ENCODE measurements at places on chromosomes 11 and 22.
A peak's percentile ranks its signal among the peaks of the same experiment; 100 is the strongest.

- DNase-seq = no peak
Measured at GRCh38 chr22:44425694-44426045, 72.4 kb downstream of the RTL6 start.

- no peak for DNase-seq
Measured at GRCh38 chr11:64654958-64655541, 64.0 kb downstream of the SLC22A12 start.

DNA sequence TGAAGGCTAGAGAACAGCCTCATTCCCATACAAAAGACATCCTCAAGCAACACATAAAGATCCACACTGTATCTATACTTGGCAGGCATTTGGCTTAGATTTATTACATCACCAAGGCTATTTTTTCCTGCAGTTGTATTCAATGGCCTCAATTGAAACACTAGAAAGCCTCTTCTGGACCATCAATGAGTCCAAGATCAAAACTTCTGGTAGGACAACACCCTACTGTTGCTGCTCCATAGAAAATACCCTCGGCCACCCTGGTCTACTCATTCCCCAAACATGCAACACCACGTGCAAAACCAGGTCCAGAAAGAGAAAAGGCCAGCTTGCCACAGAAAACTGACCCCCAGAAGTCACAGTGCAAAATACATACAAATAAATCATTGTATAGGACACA lies 56.9 kb upstream of the CADM1 start:
- no peak for DNase-seq

- no peak for DNase-seq
Measured at GRCh38 chr11:118139578-118139977, 13.0 kb downstream of the SCN4B start.

DNA sequence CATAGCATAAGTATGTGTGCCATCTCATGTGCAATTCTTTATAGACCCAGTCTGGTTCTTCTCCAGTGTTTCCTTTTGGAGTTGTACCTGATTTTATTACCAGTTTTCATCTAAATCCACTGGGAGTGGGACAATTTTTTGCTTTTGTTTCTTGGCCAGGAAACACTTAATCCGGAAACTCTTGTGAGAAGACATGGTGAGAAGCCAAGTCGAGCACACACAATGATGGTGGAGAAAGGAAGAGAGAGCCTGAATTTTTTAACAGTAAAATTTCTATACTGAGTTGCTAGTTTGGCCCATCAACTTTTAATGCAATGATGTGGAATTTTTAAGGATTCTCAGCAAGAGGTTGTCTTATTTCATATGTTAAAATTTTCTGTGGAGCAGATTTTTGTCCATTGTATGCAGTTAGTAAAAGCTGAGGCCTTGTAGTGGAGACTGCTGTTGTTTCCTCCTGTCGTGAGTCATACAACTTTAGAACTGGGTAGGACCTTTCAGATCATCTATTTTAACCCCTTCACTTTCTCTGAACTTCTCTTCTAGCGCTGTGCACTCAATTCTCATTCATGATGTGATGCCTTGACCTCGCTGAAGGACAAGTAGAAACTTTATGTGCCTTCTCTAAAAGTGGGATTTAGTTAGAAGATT lies 17.1 kb downstream of the FAR1 start:
- no peak for DNase-seq

GRCh38 chr22:39685336-39686177 lies 115.0 kb downstream of the CACNA1I start:
- no peak for DNase-seq

- no peak for DNase-seq
Measured at GRCh38 chr11:25742800-25743199, 589.1 kb upstream of the ANO3 start.

DNA sequence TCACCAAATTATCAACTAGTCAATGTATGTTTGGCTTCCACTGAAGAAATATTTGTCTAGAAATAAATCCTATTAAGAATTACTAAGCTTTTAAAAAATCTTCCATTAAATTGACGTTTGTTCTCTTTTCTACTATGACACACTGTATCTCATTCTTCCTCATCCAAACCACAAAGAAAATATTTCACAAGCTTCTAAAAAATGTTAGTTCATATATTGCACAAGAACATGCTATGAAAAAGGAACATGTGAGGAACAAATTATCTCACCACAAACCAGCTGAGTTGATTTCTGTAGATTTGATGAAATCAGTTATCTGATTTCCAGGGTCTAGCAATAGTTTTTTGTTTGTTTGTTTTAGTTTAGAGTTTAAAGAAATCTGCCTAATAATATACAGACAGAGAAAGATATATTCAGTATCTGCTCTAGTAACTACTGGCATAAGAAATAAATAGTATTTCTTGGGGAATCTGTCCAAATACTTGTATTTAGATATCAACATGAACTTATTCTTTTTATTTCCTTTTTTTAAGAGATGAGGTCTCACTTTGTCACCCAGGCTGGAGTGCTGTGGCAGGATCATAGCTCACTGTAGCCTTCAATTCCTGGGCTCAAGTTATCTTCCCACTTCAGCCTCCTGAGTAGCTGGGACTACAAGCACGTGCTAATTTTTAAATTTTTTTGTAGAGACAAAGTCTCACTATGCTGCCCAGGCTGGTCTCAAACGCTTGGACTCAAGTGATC lies 161.7 kb downstream of the ATG16L2 start:
- no peak for DNase-seq

DNA sequence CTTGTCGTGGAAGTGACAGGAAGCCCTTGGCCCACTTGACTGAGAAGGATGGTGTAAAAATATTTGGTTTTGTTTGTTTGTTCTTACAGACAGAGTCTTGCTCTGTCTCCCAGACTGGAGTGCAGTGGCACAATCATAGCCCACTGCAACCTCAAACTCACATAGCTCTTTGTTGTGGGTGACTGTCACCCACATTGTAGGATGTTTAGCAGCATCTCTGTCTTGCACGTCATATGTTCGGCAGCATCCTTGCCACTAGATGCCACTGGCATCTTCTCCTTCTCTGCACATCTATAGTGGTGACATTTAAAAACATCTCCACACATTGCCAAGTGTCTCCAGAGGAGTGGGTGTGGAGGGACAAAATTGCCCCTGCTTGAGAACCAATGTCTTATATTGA lies 56.8 kb downstream of the PRR5L start:
- no peak for DNase-seq

DNA sequence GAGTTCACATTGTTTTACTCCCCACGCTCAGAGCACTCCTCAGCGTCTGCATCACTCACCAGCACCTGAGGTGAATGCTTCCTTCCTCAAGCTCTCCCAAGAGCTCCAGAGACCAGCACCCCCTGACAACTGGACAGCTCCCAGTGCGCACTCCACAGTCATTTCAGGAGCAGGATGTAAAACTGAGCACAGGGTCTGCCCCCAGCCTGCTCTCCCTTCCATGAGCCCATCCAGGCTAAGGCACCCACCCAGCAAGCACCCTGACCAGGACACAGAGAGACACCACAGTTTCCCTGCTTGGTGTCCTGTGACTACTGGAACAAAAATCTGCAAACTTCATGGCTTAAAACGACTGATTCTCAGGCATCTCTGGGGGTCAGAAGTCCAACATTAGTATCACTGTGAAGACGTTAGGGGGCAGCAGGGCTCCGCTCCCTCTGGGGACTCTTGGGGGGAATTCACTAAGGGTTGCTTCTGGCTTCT lies 3.3 kb downstream of the SCGB1D2 start:
- DNase-seq = no peak

GRCh38 chr22:29870574-29870973 lies 12.4 kb upstream of the MTMR3 start:
- no peak for DNase-seq

DNA sequence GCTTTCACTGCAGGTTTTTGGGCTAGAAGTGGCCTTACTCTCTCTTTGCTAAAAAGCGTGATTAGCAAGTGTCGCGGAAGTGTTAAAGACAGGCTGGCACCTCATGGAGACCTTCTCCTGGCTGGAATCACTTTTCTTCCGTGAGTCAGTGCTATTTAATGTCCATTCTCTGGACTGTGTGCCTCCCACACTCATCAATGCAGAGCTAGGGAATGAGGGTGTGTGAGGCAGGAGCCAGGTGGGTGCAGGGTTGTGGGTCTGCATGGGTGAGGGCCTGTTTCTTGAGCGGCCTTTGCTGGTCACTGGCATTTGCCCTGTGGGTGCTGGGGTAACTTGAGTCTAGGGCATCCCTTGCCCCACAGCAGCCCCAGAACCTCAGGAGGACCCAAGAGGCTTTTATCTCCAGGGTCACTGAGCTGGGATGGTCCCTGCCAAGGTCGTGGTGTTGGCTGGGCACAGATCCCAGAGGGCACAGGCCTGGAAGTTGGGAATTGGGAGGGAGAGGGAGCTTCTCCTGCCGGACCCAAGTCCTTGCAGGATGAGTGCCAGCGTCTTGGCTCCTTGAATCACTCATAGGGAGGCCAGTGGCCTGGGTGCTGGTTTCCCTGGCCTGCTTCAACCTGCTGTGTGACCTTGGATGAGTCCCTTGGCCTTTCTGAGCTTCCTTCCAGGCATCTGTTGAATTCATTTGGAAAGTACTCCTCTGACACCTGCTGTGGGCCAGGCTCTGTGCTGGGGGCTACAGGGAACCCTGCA lies 30.0 kb downstream of the KIAA1671 start:
- DNase-seq = no peak

GRCh38 chr11:20360650-20361049 lies 2.9 kb upstream of the HTATIP2 start:
- no peak for DNase-seq

- DNase-seq = no peak
Measured at GRCh38 chr11:4105916-4106315, 11.3 kb downstream of the RRM1 start.

GRCh38 chr11:78234006-78234405 lies 45.3 kb downstream of the USP35 start:
- DNase-seq = no peak

GRCh38 chr11:70297341-70297740 lies 26.9 kb downstream of the PPFIA1 start:
- DNase-seq = no peak

- DNase-seq = no peak
Measured at GRCh38 chr11:115887316-115887715, 383.1 kb upstream of the CADM1 start.

- DNase-seq = no peak
Measured at GRCh38 chr11:96307776-96308140, 35.2 kb downstream of the MAML2 start.

- no peak for DNase-seq
Measured at GRCh38 chr11:131616481-131617140, 246.2 kb downstream of the NTM start.

GRCh38 chr11:14418801-14419417 lies 59.9 kb upstream of the RRAS2 start:
- DNase-seq = no peak

DNA sequence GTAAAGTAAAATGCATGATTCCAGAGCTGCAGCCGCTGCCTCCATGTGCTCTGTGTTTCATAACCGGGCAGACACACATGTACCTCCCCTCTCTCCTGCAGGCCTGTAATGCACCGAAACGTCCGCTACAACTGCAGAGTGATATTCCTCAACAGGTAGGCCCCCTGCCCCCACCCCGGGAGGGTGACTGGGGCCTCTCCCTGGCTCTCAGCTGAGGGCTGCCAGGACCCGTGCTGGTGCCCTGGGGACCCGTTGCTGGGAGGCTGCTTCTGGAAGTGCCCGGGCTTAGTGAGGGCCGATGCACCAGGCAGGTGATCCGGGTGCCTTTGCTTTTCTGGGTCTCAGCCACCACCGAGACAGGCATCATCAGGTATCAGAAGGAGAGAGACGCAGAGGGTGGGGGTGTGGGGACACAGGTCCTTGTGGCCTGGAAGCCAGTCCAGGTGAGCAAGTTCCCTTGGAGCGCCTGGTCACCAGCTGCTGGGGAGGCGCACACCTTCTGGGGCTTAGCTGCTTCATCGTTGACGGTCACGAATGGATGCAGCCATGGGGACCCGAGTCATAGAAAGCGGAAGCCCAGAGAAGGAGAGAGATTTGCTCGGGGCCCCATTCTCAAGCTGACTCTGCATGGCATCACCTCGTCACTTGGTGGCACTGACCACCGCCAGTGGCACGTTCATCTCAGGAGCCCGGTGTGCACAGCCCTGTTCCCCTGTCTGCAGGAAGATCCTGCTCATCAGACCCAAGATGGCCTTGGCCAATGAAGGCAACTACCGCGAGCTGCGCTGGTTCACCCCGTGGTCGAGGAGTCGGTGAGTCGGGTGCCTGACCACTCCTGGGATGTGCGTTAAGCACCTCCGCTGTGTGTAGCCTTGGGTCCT lies 10.6 kb downstream of the NADSYN1 start:
- no peak for DNase-seq

DNA sequence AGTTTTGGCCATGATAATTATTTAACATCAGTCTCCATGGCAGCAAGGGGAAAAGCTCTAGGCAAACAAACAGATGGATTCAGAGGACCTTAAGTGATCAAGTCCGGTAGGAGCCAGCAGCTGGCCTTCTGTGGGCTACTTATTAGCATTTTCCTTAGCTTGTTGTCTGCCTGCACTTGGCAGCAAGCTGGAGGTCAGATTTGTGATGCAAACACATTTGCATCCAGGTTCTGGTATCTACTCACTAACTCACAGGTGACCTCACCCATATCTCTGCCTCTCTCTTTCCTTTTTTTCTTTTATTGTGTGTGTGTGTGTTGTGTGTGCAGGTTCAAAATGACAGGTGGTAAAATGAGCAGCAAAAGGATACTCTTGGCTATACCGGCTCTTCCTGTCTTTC lies 32.3 kb downstream of the ARHGAP42 start:
- DNase-seq = peak; percentile 84

DNA sequence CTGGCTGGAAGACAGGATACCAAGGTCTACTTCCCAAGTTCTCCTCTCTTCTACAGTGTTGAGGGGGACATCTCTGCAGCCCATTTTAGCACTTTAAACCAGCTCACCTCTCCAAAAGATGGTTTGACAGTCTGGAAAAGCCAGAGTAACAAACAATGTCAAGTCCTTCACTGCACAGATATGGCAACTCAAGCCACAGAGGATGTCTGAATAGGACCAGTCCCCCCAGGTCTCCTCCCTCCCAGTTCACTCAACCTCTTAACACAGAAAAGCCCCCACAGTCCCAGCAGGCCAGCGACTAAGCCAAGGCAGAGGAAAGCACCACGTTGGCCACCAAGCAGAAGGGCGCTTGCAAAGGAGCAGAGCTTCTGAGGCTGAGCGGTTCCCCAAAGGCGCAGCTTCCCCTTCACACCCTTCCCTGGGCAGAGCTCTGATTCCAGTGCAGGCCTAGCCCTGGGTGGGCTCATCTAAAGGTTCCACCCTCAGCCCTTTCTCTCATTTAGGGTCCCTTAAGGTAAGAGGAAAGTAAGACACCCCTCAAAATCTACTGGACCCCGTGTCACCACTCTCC lies 62.7 kb downstream of the PAK1 start:
- no peak for DNase-seq

- DNase-seq = peak; percentile 22
Measured at GRCh38 chr11:115930886-115931547, 426.8 kb upstream of the CADM1 start.

GRCh38 chr22:39481054-39481453 lies 21.0 kb upstream of the MIEF1 start:
- no peak for DNase-seq

GRCh38 chr11:120336641-120337354 lies 585 bp downstream of the ARHGEF12 start:
- no peak for DNase-seq

All from NCI-H1417 treated with DMSO at 0.1 percent for 48 hours (cell line).